Peyer's patch (tissue), 4 donors: ENCODE measurements at places on chromosomes 4 and X. TPM values are rescaled to one million over a fixed set of nuclear protein-coding genes. Genes with fewer than 3 reads are reported as not detected.

DNA sequence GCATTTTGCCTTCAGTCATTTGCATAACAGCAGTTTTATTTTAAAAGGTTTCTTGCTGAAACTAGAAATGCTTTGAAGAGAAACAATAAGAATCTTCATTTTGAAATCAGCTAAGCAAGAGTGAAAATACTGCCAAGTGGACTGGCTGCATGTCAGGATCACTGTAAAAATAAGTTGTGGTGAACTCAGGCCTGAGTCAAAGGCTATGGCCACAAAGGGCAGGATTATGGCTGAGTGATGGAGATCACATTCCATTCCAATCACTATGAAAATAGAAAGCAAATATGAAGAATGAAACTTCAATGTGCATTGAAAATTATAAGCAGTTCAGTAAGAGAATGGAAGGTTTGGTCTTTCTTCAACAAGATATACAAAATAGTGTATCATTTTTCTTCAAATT, 224.5 kb downstream of the PCDH18 start:
- H3K4me3 ChIP-seq, result no peak overlapping the region
- H3K4me1 ChIP-seq, result no peaks in the 10 kb centered on the region
- DNase-seq, result no peak
- no peak overlapping the region for H3K27ac ChIP-seq
- H3K36me3 ChIP-seq, result no peaks in the 10 kb centered on the region

DNA sequence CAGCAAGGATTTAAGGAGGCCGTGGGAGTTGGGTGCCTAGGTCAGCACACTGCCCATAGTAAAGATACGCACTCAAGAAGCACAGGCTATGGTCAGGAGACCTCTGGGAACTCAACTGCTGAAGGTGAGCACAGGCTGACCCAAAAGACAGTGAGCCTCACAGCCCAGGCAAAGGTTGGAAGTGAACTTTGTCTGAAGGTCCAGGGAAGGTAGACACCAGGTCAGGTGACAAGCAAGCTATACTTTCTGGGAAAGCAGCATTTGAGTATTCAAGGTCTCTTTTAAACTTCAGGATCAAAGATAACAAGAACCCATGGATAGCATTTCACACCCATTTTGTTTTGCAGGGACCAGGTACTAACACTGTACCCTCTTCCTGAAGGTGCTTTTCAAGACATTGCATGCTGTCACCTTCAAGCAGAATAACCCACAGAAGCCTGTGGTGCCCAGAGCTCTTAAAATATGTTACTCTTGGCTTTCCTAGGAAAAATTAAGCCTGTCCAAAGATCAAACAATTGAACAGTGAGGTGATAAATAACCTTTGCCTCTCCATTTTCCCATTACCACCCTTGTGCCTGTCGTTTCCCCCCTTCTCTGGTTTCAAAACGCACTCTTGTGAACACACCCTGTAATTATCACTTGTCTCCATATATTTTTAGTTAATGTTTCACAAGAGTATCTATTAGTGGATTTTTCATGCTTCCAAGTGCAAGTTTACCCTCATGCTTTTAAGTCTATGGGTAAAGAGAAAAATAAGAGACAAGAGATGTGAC, 3.4 kb upstream of the S100G start:
- no peaks in the 10 kb centered on the region for H3K4me1 ChIP-seq
- peak overlapping the region; percentile 35 for H3K27ac ChIP-seq
- H3K27me3 ChIP-seq, result no peaks in the 10 kb centered on the region
- H3K36me3 ChIP-seq, result no peaks in the 10 kb centered on the region

Gene DSPP
- not detected for total RNA-seq

DNA sequence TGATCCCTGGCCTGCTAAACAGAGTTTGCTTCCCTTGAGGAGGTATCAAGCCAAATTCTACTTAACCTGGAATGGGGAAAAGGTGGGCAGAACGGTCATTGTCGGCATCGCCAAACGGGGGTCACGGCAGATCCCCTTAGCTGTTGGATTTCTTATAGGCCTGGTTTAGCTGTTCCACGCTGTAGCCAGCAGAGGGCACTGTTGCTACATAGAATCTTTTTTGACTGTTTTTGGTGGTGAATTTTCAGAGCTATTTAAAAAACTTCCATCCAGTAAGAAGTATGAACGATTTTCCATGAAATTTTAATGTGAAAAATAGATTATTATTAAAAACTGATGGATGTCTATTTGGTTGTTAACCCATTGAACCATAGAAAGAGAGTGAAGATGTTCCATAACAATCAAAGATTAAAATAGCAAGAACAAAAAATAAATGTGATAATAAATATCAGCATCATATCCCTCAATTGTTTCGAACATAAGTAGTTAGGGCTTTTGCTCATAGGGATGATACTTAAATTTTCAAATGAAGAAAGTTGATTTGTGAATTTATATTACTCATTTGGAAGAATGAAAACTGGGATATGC, 56.6 kb downstream of the LINC00632 start:
- no peaks in the 10 kb centered on the region for H3K4me1 ChIP-seq
- no peak overlapping the region for H3K27ac ChIP-seq
- no peak overlapping the region for H3K4me3 ChIP-seq
- no peaks in the 10 kb centered on the region for H3K36me3 ChIP-seq
- DNase-seq, result peak; percentile 23

- no peaks in the 10 kb centered on the region for H3K4me1 ChIP-seq
- H3K36me3 ChIP-seq, result no peaks in the 10 kb centered on the region
- H3K4me3 ChIP-seq, result peak overlapping the region; percentile 70
- peak; percentile 81 for DNase-seq
These were observed 593 bp downstream of the SH3RF1 start for GRCh38 chr4:169269916-169270809.

Gene SNCA
- 9.1 TPM for total RNA-seq

GRCh38 chr4:69813628-69814027, 46.3 kb downstream of the SULT1E1 start:
- H3K27me3 ChIP-seq, result no peaks in the 10 kb centered on the region
- no peak overlapping the region for H3K27ac ChIP-seq
- DNase-seq, result no peak
- no peak overlapping the region for H3K4me3 ChIP-seq

Gene PFKFB1
- not detected for total RNA-seq

GRCh38 chr4:122003335-122003734, 51.5 kb upstream of the TRPC3 start:
- no peaks in the 10 kb centered on the region for H3K27me3 ChIP-seq
- no peak overlapping the region for H3K27ac ChIP-seq
- DNase-seq, result no peak
- H3K36me3 ChIP-seq, result no peaks in the 10 kb centered on the region
- no peaks in the 10 kb centered on the region for H3K4me1 ChIP-seq

Gene NCAPG
- 3.6 TPM for total RNA-seq

- H3K36me3 ChIP-seq, result no peaks in the 10 kb centered on the region
- H3K4me3 ChIP-seq, result no peak overlapping the region
- no peaks in the 10 kb centered on the region for H3K27me3 ChIP-seq
- no peak overlapping the region for H3K27ac ChIP-seq
- peaks cover 2% of the 10 kb centered on the region for H3K4me1 ChIP-seq
These were observed 197.2 kb downstream of the ARHGAP24 start for GRCh38 chr4:85672116-85672515.

Gene DMP1
- not detected for total RNA-seq

- H3K36me3 ChIP-seq, result no peaks in the 10 kb centered on the region
- H3K4me1 ChIP-seq, result no peaks in the 10 kb centered on the region
- H3K27ac ChIP-seq, result no peak overlapping the region
- no peak for DNase-seq
These were observed 859.4 kb upstream of the FTHL17 start for GRCh38 chrX:31931225-31931624.

DNA sequence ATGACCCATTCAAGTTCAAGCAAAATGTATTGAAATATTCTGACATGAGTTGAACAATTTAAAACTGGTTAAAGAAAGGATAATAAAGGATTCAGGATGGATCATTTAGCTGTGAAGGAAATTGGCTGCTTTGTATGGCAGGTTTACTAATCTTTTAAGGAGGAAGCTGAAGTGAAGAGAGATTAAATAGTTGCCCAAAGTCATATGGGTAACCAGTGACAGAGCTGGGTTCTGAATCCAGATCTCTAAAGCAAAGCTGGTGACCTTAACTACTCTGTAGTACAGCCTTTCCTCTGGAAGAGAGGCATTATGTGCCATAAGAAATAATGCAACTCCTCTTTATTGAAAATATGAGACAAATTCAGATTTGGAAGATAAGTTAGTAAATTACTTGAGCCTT, 22.8 kb downstream of the FHIP1A start:
- no peaks in the 10 kb centered on the region for H3K27me3 ChIP-seq
- no peaks in the 10 kb centered on the region for H3K4me1 ChIP-seq
- DNase-seq, result no peak
- H3K36me3 ChIP-seq, result no peaks in the 10 kb centered on the region
- no peak overlapping the region for H3K4me3 ChIP-seq

DNA sequence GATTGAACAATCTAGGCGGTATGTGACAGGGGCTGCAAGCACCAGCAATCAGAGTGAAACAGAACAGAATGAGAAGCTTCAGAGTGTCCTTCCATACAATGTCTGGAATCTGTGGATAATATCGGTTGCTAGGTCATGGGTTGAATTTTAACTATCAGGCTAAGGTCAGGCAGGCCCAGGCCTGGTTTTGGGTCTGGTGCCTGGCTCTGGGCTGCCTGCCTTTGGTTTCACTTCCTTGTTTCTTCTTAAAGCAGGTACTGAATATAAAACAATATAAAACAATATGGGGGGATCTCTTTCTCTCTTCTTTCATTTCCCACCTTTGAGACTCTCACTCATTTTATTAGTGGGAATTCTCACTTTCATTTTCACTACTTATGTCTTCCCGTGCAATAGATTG, 962.0 kb downstream of the CCSER1 start:
- H3K4me3 ChIP-seq, result no peak overlapping the region
- DNase-seq, result no peak
- no peak overlapping the region for H3K27ac ChIP-seq
- no peaks in the 10 kb centered on the region for H3K36me3 ChIP-seq

Gene ASMTL
- 14.9 TPM for total RNA-seq

GRCh38 chrX:110914281-110914680, 118.7 kb upstream of the CHRDL1 start:
- DNase-seq, result no peak
- H3K36me3 ChIP-seq, result no peaks in the 10 kb centered on the region
- no peak overlapping the region for H3K27ac ChIP-seq
- no peaks in the 10 kb centered on the region for H3K27me3 ChIP-seq
- no peak overlapping the region for H3K4me3 ChIP-seq

GRCh38 chr4:128542047-128542446, 254.4 kb upstream of the PGRMC2 start:
- no peaks in the 10 kb centered on the region for H3K4me1 ChIP-seq
- no peaks in the 10 kb centered on the region for H3K27me3 ChIP-seq
- H3K36me3 ChIP-seq, result no peaks in the 10 kb centered on the region
- DNase-seq, result no peak
- no peak overlapping the region for H3K4me3 ChIP-seq

Gene TCEAL7
- total RNA-seq, result 1.9 TPM

DNA sequence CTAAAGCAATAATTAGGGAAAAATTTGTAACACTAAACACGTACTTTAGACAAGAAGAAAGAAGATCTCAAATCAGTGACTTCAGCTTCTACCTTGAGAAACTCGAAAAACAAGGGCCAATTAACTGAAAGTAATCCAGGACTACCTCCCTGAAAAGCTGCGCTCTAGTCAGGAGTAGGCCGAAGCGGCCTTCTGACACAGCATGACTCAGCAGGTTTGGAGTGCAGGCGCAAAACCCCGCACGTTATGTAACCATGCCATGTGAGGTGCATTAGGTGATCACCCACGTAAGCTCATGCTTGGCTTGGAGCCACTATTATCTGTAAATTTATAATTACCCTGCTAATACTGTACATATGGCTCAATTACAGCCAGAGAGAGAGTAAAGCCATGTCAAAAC, 52.8 kb upstream of the CCDC149 start:
- H3K27me3 ChIP-seq, result no peaks in the 10 kb centered on the region
- no peak overlapping the region for H3K27ac ChIP-seq
- no peak for DNase-seq
- no peak overlapping the region for H3K4me3 ChIP-seq
- H3K36me3 ChIP-seq, result no peaks in the 10 kb centered on the region

DNA sequence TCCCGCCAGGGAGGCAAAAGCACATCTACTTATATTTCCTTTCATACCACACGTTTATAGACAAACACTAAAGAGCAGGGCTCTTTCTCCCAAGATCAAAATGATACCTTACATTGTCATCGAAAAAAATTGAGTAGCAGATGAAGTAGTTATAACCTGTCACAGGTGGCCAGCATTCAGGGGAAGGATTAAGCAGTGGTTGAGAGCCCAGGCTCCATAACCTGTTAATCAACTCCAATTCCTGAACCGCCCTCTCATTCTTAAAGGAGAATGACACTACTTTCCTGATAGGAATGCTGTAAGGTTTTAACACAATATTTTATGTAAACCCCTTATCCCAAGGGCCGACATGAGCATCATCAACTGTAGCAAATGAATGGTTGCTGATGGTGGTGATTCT, 268.9 kb upstream of the KCNIP4 start:
- H3K4me3 ChIP-seq, result no peak overlapping the region
- DNase-seq, result no peak
- no peak overlapping the region for H3K27ac ChIP-seq
- no peaks in the 10 kb centered on the region for H3K27me3 ChIP-seq
- H3K4me1 ChIP-seq, result no peaks in the 10 kb centered on the region

Gene ACTRT1
- total RNA-seq, result not detected

DNA sequence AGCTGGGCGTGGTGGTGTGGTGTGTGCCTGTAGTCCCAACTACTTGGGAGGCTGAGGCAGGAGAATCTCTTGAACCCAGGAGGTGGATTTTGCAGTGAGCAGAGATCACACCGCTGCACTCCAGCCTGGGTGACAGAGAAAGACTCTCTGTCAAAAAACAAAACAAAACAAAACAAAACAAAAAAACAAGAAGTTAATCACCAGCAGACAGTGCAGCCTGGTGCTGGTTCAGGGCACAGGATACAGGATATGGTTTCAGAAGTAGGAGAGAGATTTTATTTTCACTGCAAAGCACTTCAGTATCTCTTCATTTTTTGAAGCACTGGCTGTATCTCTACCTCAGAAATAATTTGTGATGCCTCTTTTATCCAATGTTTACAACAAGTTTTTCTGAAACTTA, 1222.9 kb upstream of the PRKX start:
- DNase-seq, result no peak
- no peaks in the 10 kb centered on the region for H3K36me3 ChIP-seq
- no peaks in the 10 kb centered on the region for H3K4me1 ChIP-seq
- no peak overlapping the region for H3K27ac ChIP-seq
- no peak overlapping the region for H3K4me3 ChIP-seq
- H3K27me3 ChIP-seq, result no peaks in the 10 kb centered on the region

Gene DGKK
- total RNA-seq, result not detected

Gene FATE1
- total RNA-seq, result not detected

- no peak overlapping the region for H3K4me3 ChIP-seq
- DNase-seq, result no peak
- H3K27me3 ChIP-seq, result no peaks in the 10 kb centered on the region
- H3K4me1 ChIP-seq, result no peaks in the 10 kb centered on the region
These were observed 6.8 kb upstream of the FGF2 start for GRCh38 chr4:122819708-122820449.

GRCh38 chrX:141185366-141185765, 8.4 kb upstream of the LDOC1 start:
- H3K4me3 ChIP-seq, result no peak overlapping the region
- no peak overlapping the region for H3K27ac ChIP-seq
- H3K4me1 ChIP-seq, result no peaks in the 10 kb centered on the region
- DNase-seq, result no peak
- no peaks in the 10 kb centered on the region for H3K36me3 ChIP-seq

Gene AADAT
- 5.6 TPM for total RNA-seq

Gene FAT4
- 5.0 TPM for total RNA-seq
